Right atrium auricular region (tissue), 2 donors: ENCODE measurements at places on chromosomes 6 and 20. TPM values are rescaled to one million over a fixed set of nuclear protein-coding genes. Genes with fewer than 3 reads are reported as not detected.

Gene PBOV1
- total RNA-seq, result not detected

Gene MYB
- total RNA-seq, result not detected

Gene SF3B5
- total RNA-seq, result 146 TPM

Gene MLN
- total RNA-seq, result not detected

DNA sequence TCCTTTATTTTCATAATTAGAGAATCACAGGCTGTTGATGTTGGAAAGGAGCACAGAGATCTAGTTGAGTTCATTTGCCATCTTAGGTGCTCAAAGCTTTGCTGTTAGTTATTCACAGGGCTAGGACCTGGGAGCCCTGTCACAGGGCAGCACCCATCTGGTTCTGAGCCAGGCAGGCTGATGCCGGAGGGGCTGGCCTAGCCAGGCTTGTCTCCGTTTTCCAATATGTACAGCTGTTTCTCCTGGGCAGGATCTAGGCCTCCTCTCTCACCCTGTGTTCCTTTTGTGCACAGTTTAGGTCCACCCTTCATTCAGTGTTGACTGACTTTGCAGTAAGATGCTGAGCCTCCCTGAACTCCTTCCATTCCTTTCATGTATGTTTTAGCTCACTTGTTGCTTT, 33.4 kb downstream of the LRRC1 start:
- DNase-seq, result no peak

GRCh38 chr20:52953020-52953419, 19.1 kb upstream of the TSHZ2 start:
- no peak for DNase-seq

GRCh38 chr20:57287007-57287880, 20.8 kb upstream of the BMP7 start:
- DNase-seq, result no peak

DNA sequence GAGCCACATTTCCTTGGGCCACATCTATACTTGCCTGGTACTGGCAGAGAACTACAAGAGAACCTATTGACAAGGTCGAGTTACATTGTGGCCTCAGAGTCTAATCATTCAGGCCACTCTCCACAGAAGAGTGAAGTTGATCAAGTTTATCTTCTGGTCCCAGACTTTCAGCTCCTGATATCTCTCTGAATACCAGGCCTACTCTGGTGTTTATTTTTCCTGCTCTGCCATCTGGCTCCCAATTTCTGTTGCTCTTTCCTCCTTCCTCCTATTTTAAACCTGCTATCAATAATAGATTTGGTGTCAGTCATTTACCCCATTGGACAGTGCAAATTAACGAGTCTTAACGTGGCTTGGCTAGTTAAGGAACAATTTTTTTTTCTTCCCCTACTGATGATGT, 46.6 kb downstream of the SCGN start:
- no peak for DNase-seq

DNA sequence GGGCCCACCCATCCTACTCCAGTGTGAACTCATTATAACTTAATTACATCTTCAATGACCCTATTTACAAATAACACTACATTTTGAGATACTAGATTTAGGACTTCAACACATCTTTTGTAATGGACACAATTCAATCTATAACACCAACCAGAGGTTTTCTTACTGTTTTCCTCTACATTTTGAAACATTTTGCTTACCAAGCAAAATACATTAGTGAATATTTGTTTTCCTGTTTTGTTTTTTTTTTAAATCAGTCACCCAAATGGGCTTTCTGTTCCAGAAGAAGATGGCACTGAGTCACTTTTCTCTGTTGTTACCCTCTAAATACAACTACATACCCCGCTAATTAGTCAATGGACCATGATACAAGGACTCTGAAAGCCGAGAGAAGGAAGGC, 104.7 kb upstream of the PRND start:
- no peak for DNase-seq
